Thymus (tissue), 14 donors: ENCODE measurements at places on chromosomes 7 and 10. TPM values are rescaled to one million over a fixed set of nuclear protein-coding genes. Genes with fewer than 3 reads are reported as not detected.
A peak's percentile ranks its signal among the peaks of the same experiment; 100 is the strongest.

GRCh38 chr7:141200191-141201108, 126.6 kb downstream of the TMEM178B start:
- no peaks in the 10 kb centered on the region for H3K27me3 ChIP-seq
- no peak for DNase-seq
- H3K36me3 ChIP-seq = no peaks in the 10 kb centered on the region
- no peak overlapping the region for H3K4me3 ChIP-seq

DNA sequence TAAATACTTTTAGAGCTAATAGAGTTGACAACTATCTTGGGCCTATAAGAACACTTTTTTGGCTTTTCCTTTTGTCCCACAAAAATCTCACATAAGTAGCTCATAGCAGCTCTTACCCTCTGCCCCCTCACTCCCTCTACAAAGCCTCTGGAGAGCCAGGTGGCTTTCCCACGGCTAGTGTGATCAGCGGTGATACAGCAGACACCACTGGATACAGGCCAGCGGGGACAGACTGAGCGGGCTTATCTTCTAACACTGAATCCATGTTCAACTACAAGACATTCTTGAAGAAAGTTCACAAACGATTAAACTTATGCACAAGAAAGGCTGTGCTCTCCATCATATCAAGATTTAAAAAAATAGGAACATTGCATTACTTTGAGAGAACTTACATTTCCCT, 377.2 kb downstream of the PARD3 start:
- H3K4me1 ChIP-seq = no peaks in the 10 kb centered on the region
- no peak overlapping the region for H3K4me3 ChIP-seq
- no peaks in the 10 kb centered on the region for H3K27me3 ChIP-seq
- no peaks in the 10 kb centered on the region for H3K36me3 ChIP-seq

DNA sequence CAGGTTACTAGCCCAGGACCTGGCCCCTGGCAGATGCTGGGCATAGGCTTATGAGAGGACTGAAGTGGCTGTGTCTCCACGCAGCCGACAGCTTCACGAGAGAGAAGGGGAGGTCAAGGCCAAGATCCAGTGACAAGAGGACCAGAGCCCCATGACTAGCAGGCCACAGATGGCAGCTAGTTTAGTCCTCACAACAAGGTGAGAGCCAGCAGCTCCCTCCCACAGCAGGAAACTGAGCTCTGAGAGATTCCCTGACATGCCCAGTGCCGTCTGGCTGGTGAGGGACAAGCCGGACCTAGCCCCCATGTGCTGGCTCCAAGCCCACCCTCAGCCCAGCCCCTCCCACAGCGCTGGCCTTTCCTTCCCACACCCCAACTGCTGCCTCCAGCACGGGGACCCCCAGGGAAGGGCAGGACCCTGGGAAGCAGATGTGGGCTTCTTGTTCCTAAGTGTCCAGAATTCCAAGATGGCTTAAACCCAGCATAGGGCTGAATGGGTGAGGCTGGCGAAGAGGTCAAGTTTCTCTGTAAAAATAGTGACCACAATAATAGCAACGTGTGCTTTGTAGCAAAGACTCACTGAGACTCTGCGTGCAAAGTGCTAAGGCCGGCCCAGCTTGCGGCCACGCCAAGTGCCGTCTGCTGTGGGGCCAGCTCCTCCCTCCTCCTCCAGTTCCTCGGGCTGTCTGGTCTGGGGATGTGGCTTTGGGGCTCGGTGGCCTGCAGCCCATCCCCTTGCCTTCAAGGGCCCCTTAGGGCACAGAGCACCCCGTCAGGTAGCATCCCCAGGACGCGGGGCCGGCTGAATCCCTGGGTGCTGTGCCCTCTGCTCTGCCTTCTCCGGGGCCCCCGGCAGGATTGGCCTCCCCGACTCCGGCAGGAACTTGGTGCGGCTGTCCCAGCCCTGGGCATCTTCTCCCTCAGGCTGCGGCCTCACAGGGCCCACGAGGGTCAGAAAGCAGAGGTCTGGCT, 7.8 kb upstream of the FAM20C start:
- H3K27ac ChIP-seq = no peak overlapping the region
- H3K4me1 ChIP-seq = no peaks in the 10 kb centered on the region
- no peak for DNase-seq
- H3K27me3 ChIP-seq = peaks cover 5% of the 10 kb centered on the region
- no peak overlapping the region for H3K4me3 ChIP-seq

- peak overlapping the region; percentile 81 for H3K4me3 ChIP-seq
- peak overlapping the region; percentile 9 for H3K27ac ChIP-seq
- peaks cover 30% of the 10 kb centered on the region for H3K27me3 ChIP-seq
- H3K4me1 ChIP-seq = peaks cover 10% of the 10 kb centered on the region
- DNase-seq = no peak
These were observed 2.1 kb downstream of the FRAT1 start for GRCh38 chr10:97321032-97321803.

GRCh38 chr7:108026647-108027046, 23.7 kb upstream of the LAMB1 start:
- no peaks in the 10 kb centered on the region for H3K4me1 ChIP-seq
- H3K27ac ChIP-seq = no peak overlapping the region
- H3K36me3 ChIP-seq = no peaks in the 10 kb centered on the region
- no peak overlapping the region for H3K4me3 ChIP-seq
- DNase-seq = no peak

DNA sequence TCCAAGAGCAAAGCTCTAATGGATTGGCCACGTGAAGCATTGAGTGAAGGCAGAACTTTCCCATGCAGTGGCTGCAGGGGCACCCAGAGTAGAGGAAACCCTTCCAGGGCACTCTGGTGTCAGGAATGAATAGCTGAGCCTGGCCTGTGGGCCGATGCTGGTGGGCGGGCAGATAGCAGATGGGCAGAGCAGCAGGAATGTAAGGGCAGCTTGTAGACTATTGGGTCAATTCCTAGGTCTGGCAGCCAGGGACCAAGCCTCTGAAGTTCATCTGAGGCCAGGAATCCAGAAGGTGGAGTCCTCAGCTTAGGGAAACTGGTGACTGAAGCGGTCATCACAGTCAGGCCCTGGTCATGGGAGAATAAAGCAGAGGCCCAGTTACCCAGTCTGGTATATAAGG, 115.4 kb downstream of the TMEM178B start:
- no peaks in the 10 kb centered on the region for H3K36me3 ChIP-seq
- no peak overlapping the region for H3K4me3 ChIP-seq
- H3K4me1 ChIP-seq = no peaks in the 10 kb centered on the region
- DNase-seq = no peak
- H3K27me3 ChIP-seq = no peaks in the 10 kb centered on the region
- H3K27ac ChIP-seq = no peak overlapping the region

Gene TMEM120A
- 48.8 TPM for polyA plus RNA-seq

Gene SPACDR
- polyA plus RNA-seq = 2.4 TPM

Gene SERPINE1
- 7.3 TPM for polyA plus RNA-seq

Gene AOAH
- polyA plus RNA-seq = 47.1 TPM

Gene AMPH
- polyA plus RNA-seq = 1.3 TPM
